ENCODE measurements at places on chromosomes 4 and X.

DNA sequence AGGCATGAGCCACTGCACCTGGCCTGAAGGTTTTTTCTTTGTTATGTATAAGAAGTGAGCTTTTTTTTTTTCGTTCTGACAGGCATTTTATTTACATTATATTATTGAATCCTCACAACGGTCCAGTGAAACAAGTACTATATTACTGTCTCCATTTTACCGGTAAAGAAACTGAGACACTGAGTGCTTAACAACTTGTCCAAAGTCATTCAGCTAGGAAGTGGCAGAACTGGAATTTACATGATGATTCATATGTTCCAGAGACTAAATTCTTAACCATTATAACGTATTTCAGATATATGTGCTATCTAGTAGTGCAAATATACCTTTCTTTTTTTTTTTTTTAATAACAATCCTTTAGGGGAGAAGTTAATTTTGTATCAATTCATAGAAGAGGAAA lies 18.4 kb upstream of the SLC6A14 start:
- no peak for DNase-seq

- DNase-seq = no peak
Observed at GRCh38 chr4:86386817-86387415, 27.1 kb upstream of the MAPK10 start.

- no peak for DNase-seq
Observed at GRCh38 chr4:176052744-176053143, 12.9 kb upstream of the WDR17 start.

DNA sequence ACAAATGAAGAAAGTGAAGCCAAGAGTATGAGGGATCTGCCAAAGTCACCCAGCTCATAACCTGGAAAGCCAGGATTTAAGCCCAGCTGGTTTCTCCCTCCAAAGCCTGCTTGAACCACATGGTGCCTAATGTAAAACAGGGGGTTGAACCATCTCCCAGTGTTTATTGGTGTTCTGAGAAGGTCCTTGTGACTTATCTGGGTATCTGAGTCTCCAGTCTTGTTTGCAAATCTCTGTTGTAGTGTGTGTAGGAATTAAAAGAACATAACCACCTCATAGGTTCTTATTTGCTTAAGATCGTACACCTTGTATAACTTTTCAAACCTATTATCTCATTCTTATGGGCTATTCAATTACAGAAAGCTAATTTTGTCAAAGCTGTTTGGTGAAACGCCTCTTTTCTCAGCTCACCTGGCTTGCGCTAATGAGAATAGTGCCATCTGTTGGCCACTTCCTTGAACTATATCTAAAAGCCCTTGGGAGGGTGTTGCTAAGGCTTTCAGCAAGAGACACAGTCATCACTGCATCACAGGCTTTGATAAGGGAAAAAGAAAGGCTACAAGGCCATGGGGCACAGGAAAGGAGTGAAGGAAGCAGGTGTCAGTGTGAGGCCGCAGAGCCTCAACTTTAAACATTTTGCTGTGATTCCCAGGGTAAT lies 34.0 kb downstream of the ETDB start:
- DNase-seq = no peak

GRCh38 chr4:109624536-109624935 lies 64.5 kb downstream of the MCUB start:
- no peak for DNase-seq

- no peak for DNase-seq
Observed at GRCh38 chr4:127982445-127982844, 17.2 kb downstream of the ABHD18 start.

- no peak for DNase-seq
Observed at GRCh38 chr4:47615385-47615784, 130.3 kb downstream of the ATP10D start.

GRCh38 chr4:7288751-7289523 lies 96.6 kb downstream of the SORCS2 start:
- DNase-seq = no peak

DNA sequence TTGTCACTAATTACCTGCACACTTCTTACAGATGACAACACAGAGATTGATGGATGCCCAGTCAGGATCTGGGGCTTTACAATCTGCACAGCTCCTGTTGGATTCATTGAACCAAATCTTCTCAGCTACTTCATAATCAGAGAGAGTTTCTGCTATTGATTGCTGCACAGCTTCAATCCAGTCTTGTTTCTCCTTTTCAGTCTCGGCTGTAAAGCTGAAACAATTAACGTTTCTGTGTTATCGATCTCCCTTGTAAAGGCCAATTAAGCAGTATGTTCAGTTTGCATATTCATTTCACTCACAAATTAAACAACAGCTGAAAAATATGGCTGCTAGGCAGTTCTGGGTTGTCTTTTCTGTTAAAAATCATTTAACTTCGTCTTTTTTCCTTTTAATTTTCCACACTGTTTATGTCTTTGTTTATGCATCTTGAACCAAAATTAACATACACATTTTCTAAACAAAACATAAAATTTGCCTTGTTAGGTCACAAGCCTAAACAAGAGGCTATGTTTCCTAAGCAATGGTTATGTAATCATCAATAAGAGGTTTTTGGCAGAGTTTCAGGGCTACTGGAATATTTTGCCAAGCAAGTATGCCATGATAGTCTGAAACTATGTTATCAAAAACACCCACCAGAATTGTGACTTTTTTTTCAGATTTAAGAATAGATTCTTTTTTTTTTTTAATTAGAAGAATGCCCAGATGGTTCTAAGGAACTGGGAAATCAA lies 79.2 kb downstream of the ARAP2 start:
- no peak for DNase-seq

DNA sequence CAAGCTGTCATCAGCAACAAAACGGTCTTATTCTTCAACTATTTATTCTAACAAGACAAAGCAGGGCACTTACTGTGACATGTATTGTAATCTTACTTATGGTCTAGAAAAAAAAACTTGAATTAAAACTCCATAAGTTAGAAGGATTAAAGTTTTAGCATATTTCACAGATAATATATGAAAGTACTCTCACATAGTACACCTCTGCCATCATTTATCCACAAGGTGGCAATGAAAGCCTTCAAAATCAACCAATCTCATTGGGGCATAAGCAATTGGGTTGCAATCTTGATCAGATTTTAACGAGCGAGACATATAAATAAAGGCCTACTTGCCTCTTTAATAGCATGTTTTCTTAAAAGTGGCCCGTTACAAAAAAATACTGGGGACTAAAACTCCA lies 1382.9 kb downstream of the FAM133A start:
- no peak for DNase-seq

DNA sequence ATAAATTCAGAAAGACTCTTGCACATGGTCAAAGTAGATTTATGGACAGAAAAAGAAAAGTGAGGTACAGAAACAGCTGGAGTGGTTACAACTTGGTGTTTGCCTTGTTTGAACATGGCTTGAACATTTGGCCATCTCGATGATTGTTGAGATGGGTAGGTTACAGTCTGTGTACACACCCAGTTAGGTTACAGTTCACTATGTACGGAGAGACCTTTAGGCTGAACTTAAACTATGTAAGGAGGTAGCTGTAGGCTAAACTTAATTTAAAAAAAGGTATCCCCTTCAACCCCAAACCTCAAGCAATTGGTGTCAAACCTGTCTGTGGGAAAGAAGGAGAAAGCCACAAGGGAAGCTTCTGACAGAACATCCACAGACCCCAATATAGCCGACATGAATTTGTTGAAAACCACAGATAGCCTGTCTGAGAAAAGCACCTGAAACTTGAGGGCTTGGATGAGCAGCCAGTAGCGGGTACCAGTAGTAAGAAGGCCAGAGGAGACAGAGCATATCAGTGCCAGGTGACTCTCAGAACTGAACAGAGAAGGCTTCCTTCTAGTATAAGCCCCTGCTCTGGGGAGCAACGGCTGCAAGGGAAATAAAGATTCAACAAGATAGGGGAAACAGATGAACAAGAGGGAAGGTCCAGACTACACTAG lies 247.9 kb upstream of the GALNTL6 start:
- no peak for DNase-seq

- DNase-seq = no peak
Observed at GRCh38 chr4:73770917-73771316, 30.5 kb downstream of the CXCL8 start.

- no peak for DNase-seq
Observed at GRCh38 chr4:85127653-85128052, 161.2 kb upstream of the WDFY3 start.

DNA sequence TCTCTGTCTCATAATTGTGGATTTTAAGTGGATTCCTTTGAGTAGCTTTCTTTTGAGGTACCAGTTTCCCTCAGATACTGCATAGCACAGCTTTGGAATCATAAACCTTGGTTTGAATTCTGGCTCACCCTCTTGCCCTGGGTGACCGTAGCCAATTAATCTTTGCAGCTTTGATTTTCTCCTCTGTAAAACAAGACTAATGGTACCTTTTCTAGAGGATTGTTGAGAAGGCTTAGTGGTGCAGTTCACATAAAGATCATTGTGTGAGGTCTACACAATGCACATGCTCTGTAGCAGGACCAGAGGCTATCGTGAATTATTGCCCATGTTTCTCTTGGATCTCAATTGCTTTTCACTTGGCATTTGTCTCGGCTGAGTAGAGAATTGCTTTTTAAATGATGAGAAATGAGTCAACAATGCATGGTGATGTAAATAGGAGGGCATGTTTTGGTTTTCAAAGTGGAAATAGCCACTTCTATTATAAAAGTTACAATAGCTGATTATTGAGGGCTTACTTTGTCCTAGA lies 47.9 kb downstream of the TMEM131L start:
- DNase-seq = no peak

DNA sequence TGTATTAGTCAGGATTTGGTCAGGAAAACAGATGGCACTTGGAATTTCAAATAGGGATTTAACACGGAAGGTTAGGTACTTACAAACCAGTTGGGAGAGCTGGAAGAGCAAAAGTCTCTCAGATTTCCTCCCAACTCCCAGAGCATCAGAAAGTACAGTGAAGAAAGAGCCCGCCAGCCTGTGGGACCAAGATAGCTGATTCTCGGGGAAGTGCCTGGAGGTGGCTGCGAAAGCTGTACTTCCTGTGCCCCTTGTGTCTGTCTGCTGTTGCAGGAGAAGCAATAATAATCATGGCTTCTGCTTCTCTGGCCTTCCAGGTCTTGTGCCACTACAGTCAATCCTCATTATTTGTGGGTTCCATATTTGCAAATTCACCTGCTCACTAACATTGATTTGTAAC lies 221.0 kb upstream of the BCOR start:
- DNase-seq = no peak

DNA sequence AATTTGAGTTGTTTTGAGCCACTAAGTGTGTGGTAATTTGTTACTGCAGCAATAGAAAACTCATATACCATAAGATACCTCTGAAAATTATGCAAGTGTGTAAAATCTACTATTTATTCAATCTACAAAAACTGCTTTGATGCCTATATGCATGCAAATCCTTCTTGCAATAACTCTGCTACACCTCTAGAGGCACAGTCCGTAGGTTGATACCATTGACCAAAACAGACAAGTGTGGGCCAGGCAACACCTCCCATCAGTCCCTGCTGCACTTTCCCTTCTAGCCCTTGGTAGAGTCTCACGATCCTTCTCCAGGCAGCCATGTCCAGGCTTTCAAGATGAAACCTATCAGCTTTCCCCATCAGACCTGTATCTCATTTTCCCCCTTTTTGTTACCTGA lies 48.8 kb upstream of the FAM9A start:
- no peak for DNase-seq

- peak; percentile 64 for DNase-seq
Observed at GRCh38 chrX:41275661-41276609, 58.0 kb upstream of the DDX3X start.

GRCh38 chr4:180059216-180059881 lies 2183.9 kb upstream of the TENM3 start:
- no peak for DNase-seq

GRCh38 chrX:45070116-45071007 lies 130.3 kb downstream of the DIPK2B start:
- no peak for DNase-seq

DNA sequence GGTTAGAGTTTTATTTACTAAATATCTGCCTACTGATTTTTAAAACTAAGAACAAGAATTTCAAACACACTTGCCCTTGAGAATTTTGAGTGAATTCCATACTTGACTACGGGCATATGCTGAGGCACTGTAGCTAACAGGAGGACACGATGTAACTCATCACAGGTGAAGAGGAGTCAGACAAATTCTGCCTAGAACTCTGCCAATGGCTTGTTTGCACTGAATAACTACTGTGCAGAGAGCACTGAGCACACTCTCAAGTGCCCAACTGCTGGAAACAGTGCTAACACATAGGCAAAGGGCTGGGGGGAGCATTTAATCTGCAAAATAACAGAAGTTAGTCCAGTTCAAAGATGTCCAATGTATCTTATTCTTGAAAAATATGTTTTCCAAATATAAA lies 104.4 kb downstream of the WDFY3 start:
- DNase-seq = no peak

DNA sequence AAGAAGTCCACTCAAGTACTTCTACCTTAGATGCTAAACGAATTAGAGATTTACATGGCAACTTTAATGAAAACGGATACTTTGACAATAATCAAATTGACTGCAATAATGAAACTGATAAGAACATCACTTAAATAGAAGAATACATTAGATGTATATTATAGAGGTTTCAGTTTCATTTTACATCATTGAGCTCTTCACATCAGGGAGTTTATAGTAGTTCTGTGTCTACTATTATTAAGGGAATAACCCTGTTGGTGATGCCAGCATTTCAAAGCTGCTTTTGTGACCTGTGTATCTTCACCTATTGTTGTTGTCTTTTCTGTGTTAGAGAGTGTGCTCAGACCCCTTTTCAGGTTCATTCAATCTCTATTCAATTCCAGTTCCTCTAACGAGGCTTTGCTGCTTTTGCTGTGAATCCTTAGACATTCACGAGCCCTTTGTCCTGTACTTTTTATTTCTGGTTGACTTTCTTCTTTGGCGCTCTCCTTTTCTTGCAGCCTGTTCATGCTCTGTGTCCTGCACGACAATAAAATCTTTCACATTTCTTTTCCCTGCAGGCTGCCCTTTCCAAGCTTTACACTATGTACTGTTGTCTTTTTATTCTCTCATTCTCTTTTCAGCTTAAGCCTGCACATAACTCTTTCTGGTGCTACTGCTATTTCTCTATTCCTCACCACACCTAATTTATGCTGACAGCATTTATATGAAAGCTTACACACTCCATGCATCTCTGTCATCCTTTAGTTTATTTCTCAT lies 232.1 kb downstream of the CPE start:
- no peak for DNase-seq
